Osteocyte (in vitro differentiated cells): ENCODE measurements at places on chromosomes 5 and 9. TPM values are rescaled to one million over a fixed set of nuclear protein-coding genes. Genes with fewer than 3 reads are reported as not detected.
A peak's percentile ranks its signal among the peaks of the same experiment; 100 is the strongest.

BTNL8 gene
- not detected in 2 replicates for total RNA-seq

DNA sequence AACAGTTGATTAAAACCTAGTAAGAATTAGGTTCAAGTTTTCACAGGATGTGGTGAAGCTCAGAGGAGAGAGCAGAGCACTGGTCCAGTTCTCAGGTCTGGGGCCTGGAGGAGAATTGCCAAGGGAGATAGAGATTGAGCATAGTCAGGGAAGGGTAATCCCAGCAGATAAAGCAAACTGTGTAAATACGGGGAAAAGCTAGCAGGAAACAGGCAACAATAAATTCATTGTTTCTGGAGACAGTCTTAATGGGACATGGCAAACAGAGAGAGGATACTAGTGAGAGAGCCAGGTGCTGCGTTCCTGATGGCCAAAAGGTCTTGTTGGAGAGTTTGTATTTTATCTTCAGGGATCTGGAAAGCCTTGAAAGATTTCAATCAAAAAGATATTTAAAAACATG is 333.0 kb downstream of the PDE4D start:
- no peak overlapping the region for H3K4me3 ChIP-seq
- no peak overlapping the region for H3K27ac ChIP-seq
- peaks cover 17% of the 10 kb centered on the region for H3K4me1 ChIP-seq

- DNase-seq: peak; percentile 77
- peak overlapping the region; percentile 84 for H3K4me3 ChIP-seq
- peaks cover 65% of the 10 kb centered on the region for H3K27me3 ChIP-seq
Measured at GRCh38 chr5:141875795-141876627, 2.2 kb downstream of the PCDH1 start.

DNA sequence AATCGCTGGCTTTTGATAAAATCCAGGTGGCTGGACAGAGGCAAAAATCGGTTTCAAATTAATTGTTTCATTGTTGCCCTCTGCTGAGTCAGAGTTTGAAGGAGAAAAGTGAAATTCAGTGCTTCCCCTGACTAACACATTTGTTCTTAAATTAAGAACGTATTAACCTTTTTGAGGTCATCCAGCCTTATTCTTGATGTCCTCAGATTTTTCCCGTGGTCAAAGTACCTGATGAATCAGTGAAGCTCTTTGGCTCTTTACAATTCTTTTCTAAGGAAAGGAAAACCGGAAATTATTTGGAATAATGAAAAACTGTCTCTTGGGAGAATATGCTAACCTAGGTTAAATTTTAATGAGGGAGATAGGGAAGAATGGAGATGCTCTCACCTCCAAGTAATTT is 21.6 kb downstream of the OSMR start:
- peaks cover 9% of the 10 kb centered on the region for H3K4me1 ChIP-seq
- no peak overlapping the region for H3K27ac ChIP-seq
- no peak for DNase-seq
- H3K36me3 ChIP-seq: peaks cover 29% of the 10 kb centered on the region
- no peaks in the 10 kb centered on the region for H3K27me3 ChIP-seq

DNA sequence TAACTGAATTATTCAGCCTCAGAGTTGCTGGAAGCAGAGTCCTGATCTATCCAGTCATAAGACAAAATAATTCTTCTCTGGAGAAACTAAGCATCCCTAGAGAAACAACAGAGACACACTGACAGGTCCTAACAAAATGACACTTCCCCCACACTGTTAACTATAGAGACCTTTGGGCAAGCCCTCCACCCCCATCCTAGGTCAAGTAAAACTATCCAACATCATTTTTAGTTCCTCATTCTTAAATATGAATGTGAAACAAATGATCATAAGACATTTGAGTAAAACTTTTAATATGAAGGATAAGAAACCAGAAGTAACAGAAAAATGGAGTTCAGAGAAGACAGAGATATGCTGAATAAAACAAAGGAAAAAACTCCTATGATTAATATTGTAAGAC is 30.9 kb downstream of the CNTLN start:
- DNase-seq: no peak
- H3K27me3 ChIP-seq: no peaks in the 10 kb centered on the region
- no peak overlapping the region for H3K27ac ChIP-seq

DDX4 gene
- not detected in 2 replicates for total RNA-seq

DNA sequence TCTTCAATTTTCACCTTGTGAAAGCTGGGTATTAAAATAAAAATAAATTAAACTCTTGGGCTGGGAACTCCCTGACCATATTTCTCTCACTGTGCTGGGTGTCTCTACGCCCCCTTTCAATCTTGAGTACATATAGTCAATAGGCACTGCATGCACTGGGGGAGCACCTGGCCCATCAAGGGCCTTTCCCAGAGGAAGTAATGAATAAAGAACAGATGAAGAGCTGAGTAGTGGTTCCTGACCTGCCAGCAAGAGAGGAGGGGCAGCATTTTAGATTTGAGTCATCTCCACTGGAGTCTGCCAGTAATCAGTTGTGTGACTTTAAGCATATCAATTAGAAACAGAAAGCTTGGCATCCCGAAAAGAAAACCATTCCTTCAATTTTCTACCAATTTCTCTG is 6.2 kb downstream of the MAPKAP1 start:
- H3K36me3 ChIP-seq: peaks cover 2% of the 10 kb centered on the region
- no peak for DNase-seq
- H3K27ac ChIP-seq: no peak overlapping the region
- no peak overlapping the region for H3K4me3 ChIP-seq

B4GALT1 gene
- 39.1 and 40.9 TPM in 2 replicates for total RNA-seq

DNA sequence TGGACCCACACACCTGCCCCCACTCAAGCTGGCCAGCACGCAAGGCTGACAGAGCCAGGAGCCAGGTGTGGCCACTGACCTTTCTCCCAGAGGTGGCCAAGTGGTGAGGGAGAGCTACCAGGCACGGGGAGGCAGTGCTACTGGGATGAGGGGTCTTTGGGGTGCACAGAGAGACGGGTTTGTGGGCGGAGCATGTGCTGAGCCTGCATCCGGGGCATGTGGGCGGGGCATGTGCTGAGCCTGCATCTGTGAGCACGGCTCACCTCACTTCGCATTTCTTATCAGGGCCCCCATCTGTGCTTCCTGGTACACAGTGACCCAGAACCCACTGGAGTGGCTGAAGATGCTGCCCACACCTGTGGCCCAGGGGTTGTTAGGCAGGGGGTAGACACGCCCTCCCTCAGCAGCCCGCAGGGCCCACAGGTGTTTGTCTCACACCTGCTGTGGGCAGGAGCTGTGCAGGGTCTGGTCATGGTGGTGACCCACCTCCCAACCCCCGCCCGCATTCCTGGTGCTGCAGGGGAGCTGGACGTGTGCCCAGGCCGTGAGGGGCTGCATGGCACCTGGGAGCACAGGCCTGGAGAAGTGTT is 21.5 kb downstream of the CCDC187 start:
- peaks cover 11% of the 10 kb centered on the region for H3K27me3 ChIP-seq
- H3K36me3 ChIP-seq: no peaks in the 10 kb centered on the region
- DNase-seq: no peak
- H3K27ac ChIP-seq: no peak overlapping the region
- peaks cover 5% of the 10 kb centered on the region for H3K4me1 ChIP-seq

PRDM9 gene
- total RNA-seq: not detected in 2 replicates

IFNA2 gene
- not detected in 2 replicates for total RNA-seq

DNA sequence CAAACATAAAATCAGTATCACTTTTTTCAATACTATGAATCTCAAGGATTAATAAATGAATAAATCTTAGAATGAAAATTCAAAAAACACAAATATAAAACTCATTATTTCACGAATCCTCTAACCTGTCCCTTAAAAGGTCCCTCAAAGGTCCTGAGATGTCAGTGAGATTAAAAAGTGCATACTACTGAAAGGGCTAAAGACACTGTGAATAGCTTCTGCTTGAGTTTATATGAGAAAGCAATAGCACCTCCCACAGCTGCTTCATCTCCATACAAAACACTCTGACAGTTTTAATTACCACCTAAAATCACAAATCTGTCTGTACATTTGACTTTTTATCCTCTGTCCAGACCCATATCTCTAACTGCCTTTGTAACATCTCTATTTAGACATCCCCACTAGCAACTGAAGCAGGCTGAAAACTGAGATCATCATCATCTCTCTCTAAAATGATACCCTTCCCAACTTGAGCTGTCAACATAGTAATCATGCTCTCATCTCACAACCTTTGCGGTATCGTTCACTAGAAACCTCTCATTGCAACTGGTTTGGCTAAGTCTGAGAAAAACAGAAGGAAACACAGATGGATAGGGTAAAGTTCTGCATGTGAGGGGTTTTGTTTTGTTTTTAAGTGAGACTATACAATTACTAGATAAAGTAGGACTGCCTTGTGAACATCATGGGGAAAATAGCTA is 56.3 kb downstream of the TBCA start:
- H3K4me1 ChIP-seq: peaks cover 15% of the 10 kb centered on the region
- H3K27ac ChIP-seq: no peak overlapping the region
- DNase-seq: no peak
- no peaks in the 10 kb centered on the region for H3K36me3 ChIP-seq
- no peak overlapping the region for H3K4me3 ChIP-seq

DNA sequence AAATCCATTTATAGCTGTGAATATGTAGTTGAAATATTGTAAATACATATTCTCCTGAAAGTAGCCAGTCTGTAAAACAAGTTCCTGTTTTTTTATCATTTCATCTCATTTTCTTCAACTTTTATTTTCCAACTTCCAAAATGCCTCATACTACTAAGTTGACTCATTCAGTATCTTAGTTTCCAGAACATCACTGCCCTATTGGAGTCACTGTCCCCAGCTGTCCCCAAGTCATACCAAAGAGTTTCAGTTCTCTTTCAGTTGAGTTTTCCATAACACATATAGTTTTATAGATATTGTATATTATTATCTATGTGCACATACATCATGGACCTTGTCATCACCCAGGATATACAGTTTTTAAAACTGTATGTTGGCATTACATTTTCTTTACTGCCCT is 261.7 kb downstream of the CDH12 start:
- DNase-seq: no peak
- no peaks in the 10 kb centered on the region for H3K27me3 ChIP-seq
- no peaks in the 10 kb centered on the region for H3K36me3 ChIP-seq
- H3K27ac ChIP-seq: no peak overlapping the region
